ENCODE measurements at places on chromosomes 11 and 22.
A peak's percentile ranks its signal among the peaks of the same experiment; 100 is the strongest.

- DNase-seq = no peak
Measured at GRCh38 chr11:12629601-12630313, 44.5 kb upstream of the TEAD1 start.

DNA sequence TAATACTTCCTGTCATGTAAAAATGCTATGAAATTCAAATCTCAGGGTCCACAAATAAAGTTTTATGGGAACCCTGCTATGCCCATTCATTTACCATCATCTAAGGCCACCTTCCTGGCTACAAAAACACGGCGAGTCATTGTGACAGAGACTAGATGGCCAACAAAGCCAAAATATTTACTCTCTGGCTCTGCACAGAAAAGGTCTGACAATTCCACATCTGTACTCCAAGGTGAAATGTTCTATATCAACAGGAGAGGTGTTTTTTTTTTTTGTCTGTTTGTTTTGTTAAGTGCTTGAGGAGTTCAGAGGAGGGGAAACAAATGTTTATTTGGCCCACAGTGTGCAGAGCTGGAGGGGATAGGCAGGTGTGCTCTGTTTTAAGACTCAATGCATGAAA lies 18.6 kb upstream of the TMA7B start:
- DNase-seq = peak; percentile 59

- no peak for DNase-seq
Measured at GRCh38 chr22:44968736-44969135, 41.1 kb downstream of the PHF21B start.

GRCh38 chr11:19730373-19730772 lies 17.7 kb downstream of the NAV2 start:
- no peak for DNase-seq

DNA sequence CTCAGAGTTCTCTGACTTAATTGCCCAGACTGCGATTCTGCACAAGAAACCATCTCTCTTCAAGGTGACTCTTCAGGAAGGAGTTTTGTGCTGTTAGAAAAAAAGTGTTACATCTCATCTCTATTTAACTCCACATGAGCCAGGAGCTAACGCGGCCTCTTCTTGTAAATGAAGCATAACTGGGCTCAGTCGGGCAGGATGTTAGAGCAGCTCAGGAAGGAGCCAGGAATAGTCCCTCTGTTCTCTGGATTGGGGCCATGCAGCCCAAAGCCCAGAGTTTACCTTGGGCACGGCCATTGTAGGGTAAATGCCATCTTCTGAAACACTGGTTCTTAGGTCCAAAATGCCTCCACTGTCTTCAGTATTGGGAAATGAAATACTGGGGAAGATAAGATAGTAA lies 760.6 kb downstream of the OPCML start:
- DNase-seq = no peak

GRCh38 chr22:25472382-25472781 lies 92.1 kb upstream of the GRK3 start:
- no peak for DNase-seq

DNA sequence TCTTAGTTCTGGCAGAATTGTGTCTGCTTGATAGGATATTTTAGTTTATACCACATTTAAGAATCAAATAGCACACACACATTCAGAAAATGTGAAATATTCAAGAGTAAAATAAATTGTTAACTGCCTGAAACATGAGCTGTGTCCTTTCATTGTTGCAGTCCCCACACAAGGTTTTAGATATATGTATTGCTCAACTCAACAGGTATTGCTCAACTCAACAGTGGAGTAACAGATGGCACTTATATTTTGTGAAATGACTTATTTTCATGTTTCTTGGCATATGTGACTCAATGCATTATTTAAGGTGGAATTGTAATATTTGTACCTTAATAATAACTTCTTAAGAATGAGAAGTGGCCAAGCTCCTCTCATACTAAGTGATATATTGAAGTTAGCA lies 760.3 kb downstream of the CNTN5 start:
- no peak for DNase-seq

DNA sequence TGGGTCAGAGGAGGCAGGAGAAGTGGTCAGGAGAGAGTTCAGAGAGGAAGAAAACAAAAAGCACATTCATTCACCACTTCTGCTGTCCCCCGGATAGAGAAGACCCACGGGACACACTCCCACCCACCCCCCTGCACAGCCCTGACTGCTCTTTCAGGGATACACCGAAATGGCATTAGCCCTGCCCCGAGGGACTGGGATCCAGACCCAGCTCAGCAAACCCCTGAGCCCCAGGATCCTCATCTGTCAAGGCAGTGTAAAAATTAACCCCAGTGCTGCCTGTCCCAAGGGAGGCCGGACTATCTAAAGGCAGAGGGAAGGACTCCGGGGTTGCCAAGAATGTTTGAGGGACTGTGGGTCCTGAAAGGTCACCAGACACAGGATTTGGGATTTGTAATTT lies 31.2 kb downstream of the TPBGL start:
- DNase-seq = no peak

DNA sequence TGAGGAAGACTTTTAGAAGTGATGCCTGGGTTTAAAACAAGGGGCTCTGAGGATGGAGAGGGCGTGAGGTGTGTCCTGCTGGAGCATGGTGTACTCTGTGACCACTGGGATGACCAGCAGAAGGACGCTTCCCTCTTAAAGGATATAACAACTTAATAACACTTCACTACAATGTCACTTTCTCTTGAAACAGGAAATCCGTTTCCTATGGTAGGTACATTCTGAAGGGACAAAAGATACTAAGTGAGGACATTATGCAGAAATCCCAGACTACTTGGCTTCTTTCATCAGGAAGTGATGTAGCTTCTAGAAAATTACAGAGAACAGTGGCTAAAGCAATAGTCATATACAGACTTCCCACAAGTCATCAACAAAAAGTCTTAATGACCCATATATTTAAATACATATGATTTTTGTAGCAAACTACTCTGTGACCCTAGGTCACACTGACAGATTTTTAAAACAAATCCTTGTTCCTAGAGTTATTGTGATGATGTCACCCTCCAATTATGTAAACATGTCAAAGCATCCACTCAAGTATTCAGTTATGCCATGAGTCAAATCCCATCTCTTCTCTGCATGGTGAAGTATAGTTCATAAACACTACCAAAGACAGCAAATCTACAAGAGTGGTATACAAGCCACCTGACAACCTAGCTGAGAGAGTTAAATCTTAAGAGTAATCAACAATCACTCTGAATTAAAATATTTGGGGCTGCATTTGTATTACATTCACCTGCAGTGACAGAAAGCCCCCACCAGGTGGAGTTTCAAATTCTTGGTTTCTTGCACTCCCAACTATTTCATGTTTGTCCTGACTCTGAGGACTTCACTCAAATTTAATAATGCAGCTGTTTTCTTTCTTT lies 32.8 kb downstream of the PITPNB start:
- peak; percentile 66 for DNase-seq

DNA sequence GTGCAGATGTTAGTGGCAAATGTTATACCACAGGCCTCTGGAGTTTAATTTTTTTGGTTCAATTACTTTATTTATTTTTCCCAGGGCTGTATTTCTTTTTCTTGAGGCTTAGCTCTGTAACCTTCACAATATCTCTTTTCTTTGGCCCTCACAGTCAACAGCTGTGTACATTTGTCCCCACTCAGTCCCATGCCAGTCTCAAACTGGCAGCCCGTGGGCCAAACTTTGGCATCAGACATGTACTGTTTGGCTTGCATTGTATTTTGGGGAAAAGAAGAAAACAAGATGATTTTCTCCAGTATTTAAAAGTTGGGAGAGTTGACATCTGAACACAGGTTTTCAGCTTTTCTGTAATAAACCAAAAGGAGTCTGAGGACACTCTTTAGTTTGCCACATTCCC lies 87.1 kb downstream of the PRR5L start:
- DNase-seq = no peak

DNA sequence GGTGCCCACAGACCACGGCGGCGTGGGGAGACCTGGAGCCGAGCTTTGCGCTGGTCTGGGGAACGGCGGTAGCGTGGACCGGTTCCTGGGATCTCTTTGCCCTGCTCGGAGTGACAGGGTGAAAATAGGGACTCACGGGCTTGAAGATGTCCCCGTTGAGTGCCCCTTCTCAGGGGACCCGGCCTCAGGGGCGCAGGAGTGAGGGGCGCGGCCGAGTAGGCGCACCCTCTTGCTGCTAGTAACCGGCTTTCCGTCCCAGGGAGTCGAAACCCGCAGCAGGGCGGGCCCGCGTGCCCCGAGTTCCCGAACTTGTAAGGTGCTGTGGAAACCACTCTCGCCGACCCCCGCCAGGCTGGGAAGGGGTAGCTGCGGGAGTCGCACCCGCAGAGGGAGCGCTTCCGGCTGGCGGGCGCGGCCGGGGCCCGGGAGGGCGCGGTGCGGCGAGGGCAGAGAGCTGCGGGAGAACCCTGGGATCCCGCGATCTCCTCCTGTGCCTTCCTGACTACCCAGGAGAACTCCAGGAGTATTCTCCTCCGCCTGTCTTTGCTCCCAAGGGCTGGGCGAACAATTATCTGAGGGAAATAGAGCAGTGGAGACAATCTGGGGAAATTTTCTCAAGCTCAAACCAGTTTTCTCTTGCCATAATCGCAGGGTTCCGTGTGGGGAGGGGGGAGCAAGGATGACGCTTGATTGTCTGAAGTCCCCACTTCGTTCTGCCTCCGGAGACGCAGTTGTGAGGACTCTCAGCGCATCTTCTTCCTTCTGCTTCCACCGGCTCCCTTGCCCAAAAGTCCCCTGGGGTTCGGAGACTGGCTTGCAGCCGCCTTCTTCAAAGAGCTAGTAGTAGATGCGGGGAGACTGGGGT lies 666 bp downstream of the NELL1 start:
- no peak for DNase-seq

- DNase-seq = no peak
Measured at GRCh38 chr22:22103078-22103875, 120.7 kb upstream of the TOP3B start.

- DNase-seq = peak; percentile 87
Measured at GRCh38 chr22:38868886-38869381, 3.1 kb downstream of the CBX6 start.

- DNase-seq = no peak
Measured at GRCh38 chr11:105858841-105859240, 163.2 kb downstream of the MSANTD4 start.

DNA sequence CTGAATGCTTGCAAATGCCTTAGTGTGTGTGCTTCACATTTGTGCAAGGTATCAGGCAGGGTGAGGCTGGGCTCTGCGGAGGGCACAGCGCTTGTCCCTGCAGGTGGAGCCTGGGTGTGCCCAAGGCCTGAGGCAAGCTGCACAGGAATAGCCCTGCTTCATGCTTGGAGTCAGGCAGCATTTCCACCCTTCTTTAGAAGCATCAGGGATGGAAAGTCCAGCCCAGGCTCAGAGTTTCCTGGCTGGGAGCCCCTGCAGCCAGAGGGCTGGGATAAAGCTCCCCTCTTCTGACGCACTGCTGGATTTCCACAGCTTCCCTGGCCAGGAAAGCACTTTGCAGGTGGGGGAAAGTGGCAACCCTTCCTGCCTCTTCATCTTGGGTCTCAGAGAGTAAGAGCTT lies 63.4 kb downstream of the GALNT18 start:
- DNase-seq = no peak

DNA sequence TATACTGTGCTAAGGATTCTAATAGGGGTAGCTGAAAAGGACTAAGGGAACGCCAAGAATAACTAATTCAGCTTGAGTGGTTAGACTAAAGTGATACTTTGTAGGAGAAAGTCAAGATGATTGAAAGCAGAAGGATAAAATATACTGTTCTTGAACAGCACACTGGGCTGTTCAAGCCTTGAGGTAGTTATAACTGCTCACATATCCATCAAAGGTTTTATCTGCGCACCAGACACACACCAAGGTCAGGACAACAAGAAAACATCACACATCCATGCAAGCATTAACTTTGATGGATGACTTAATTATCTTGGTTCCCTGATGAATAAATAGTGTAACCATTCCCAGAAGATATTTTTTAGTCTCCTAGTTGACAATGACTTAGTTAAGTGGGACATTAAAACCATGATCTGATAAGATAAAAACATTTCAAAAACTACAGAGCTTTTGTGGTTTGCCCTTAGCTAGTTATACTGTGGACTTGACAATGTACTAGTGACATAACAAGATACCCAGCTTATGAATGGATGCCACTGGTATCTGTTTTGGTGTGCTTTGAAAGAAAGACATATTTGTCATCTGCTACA lies 728.9 kb downstream of the JRKL start:
- no peak for DNase-seq

Measured in erythroblast (primary cell).